Astrocyte of the cerebellum (primary cell): ENCODE measurements at places on chromosomes 12 and 14.
A peak's percentile ranks its signal among the peaks of the same experiment; 100 is the strongest.

GRCh38 chr12:49342914-49343731, 3.6 kb upstream of the DNAJC22 start:
- DNase-seq, result no peak

GRCh38 chr14:95679148-95679815, 6.9 kb upstream of the TCL1B start:
- DNase-seq, result no peak

- no peak for DNase-seq
These were observed 39.9 kb downstream of the VEZT start for GRCh38 chr12:95257541-95257940.

DNA sequence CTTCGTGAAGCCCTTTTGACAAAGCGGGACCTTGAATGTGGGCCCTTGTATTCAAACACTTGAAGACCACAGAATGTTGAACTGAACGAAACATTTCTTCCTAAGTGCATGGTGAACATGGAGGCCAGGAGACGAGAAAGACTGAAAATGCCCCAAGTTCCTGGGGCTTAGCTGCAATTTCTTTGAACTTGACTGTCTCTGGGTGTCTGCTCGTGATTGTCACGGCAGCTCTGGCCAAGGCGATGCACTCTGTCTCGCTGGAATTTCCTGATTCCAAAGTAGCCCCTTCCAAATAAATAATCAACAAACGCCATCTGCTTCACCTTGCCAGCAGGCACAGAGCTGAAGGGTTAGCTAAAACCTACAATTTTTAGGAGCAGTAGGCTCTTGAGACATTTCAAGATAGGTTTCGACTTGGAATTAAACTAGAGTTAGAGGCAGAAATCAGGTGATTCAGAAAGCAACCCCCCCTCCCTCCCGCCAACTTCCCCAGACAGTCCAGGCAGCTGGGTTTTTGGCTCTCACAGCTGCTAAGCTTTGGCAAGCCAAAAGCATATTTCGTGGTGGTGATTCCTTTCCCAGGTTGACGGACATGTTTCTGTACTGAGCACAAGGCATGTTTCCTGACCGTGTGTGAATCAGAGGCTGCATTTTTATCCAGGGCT, 13.5 kb upstream of the IRF2BPL start:
- peak; percentile 92 for DNase-seq

- DNase-seq, result no peak
These were observed at the start of gene FZD10 for GRCh38 chr12:130162267-130162666. FZD10 (plus strand) TSS chr12:130162464; CDS start chr12:130162943, 479 bp downstream.

DNA sequence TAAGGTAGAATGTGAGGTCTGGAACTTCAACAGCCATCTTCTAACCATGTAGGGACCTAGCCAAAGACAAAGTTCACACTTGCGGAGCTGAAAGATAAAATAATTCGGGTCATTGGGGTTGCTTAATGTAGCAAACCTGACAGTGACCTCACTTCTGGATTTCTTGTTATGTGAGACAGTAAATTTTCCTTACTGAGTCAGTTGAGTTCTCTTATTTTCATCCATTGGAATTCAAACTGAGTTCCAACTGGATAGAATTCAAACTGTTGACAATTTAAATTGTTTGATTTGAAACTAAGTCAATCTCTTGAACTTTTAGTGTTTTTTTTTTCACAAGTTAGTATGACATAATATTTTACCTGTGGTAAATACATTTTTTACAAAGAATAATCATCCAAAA, 406.5 kb downstream of the ADAMTS20 start:
- DNase-seq, result no peak

GRCh38 chr14:67221248-67221981, 19.8 kb upstream of the PALS1 start:
- peak; percentile 66 for DNase-seq

GRCh38 chr12:46179693-46180452, 89.0 kb downstream of the SLC38A1 start:
- no peak for DNase-seq

- DNase-seq, result no peak
These were observed 1.4 kb downstream of the DENND5B start for GRCh38 chr12:31589598-31589903.

DNA sequence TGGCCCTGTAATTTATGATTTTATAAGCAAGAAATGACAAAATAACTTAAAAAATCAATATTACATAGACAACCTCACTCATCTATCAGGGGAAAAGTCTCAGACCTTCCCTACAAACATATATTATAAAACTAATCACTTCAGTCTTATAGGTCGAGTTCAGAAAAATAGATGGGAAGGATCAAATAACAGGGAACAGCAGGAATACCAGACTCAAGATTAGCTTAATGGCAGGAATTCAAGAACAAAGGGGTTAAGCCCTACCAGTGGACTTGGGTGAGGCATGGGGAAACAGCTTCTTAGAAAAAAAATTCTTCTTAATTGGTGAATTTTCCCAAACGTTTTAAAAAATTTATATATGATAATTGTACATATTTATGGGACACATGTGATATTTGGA, 51.6 kb upstream of the CRY1 start:
- no peak for DNase-seq

GRCh38 chr12:26499979-26500640, 304.7 kb downstream of the SSPN start:
- no peak for DNase-seq
